PC-9 (cell line): ENCODE measurements at places on chromosomes 2 and 18.
A peak's percentile ranks its signal among the peaks of the same experiment; 100 is the strongest.

DNA sequence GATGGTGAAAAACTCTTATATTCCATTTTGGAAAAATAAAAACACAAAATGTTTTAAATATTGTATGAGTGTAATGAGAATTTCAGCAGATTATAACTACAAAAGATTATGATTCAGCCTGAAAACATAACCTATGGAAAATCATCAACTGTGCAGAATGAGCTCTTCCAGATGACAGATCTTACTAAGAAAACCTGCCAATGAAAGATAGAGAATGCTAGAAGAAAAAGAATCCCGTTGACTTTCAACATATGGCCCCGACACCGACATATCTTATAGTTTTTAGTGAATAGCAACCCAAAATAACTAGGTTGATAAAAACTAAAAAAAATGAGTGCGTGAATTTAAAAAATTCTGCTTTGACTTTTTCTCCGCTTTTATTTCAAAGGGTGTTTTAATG, 178.0 kb downstream of the BABAM2 start:
- no peak for DNase-seq

DNA sequence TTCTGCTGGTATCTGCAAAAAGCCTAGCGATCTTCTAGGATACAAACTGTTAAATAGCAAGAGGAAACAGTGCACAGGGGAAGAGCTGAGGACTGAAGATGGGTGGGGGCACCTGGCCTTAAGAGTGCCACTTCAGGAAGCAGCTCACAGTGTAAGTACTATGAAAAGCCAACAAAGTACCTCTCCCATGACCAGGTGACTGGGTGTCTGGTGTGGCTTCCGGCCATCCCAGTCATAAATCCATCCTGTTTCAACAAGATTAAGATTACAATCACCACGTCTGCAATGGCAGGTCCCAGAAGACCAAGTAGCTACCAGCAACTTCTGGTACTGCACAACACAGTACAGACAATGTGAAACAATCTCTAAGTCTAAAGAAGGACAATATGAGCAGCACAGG, 15.9 kb downstream of the ERFE start:
- no peak for DNase-seq

DNA sequence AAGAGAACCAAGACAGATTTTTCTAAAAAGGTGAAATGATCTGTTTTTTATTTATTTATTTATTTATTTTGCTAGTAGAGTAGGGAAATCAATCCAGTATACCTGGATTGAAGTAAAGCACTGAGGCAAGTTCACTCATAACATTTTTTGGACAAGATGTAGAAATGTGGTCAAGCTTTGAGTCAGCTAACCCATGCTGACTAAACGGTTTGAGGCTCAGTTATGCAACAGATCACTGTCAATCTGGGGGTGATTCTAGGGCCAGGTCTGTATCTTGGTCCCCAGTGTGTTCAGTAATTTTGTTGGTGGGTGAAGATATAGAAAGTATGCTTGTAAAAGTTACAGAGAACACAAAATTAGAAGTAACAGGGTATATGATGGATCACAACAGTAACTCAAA, 60.2 kb downstream of the RMDN2 start:
- peak; percentile 55 for DNase-seq

- peak; percentile 27 for DNase-seq
Observed at GRCh38 chr2:78979380-78980151, 45.9 kb upstream of the REG3G start.

- DNase-seq, result no peak
Observed at GRCh38 chr18:73563345-73563744, 584.3 kb downstream of the FBXO15 start.

GRCh38 chr2:148877403-148877740, 2.3 kb downstream of the KIF5C start:
- no peak for DNase-seq

- no peak for DNase-seq
Observed at GRCh38 chr2:232593982-232594381, 39.4 kb upstream of the EFHD1 start.

DNA sequence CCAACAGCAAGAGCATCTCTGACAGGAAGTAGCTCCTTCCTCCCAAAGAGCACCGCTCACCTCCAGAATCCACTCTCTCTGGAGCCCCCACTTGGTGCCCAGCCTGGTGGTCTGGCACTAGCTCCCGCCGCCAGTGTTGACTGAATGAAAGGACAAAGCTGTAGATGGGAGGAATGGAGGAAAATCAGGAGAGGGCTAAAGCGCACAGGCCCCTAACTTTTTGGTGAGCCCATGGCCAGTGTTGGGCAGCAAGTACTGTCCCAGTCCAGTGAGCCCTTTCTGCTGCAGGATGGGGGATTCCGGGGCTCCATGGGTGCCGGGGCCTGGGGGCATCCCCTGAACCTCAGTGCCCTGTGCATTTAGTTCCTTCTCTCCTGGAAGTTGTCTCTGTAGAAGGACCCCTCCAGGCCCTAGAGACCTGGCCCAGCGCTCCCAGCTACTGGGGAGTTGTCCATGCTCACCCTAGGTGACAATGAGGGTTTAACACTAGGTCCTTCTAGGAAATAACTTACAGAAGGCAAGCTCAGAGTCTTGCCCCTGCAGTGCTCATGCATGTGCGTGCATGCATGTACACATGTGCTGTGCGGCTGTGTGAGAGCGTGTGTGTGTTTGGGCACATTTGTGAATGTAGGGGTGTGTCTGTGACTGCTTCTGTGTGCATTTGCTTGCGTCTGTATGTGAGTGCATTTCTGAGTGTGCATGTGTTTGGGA, 33.6 kb downstream of the GLI2 start:
- DNase-seq, result no peak

DNA sequence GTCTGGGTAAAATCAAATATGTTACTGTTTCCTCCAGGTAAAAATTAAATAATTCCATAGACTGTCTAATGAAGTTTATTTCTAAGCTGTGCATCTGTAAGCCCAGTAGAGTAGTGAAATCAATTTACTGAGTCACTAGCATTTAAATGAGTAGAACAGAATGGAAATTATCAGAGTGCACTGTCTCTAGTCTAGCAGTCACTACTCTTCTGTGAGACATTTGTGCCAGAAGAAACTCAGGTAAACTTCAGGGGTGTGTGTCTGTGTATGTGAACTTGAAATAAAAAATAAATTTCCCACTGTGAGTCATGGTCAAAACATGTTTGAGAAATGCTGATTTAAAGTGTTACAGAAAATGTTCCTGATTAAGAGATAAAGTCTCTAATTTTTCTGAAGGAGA, 146.4 kb downstream of the RIF1 start:
- DNase-seq, result no peak

GRCh38 chr2:11388262-11389051, 44.0 kb upstream of the ROCK2 start:
- no peak for DNase-seq

- DNase-seq, result no peak
Observed at GRCh38 chr2:229071292-229071976, 199.7 kb downstream of the PID1 start.

DNA sequence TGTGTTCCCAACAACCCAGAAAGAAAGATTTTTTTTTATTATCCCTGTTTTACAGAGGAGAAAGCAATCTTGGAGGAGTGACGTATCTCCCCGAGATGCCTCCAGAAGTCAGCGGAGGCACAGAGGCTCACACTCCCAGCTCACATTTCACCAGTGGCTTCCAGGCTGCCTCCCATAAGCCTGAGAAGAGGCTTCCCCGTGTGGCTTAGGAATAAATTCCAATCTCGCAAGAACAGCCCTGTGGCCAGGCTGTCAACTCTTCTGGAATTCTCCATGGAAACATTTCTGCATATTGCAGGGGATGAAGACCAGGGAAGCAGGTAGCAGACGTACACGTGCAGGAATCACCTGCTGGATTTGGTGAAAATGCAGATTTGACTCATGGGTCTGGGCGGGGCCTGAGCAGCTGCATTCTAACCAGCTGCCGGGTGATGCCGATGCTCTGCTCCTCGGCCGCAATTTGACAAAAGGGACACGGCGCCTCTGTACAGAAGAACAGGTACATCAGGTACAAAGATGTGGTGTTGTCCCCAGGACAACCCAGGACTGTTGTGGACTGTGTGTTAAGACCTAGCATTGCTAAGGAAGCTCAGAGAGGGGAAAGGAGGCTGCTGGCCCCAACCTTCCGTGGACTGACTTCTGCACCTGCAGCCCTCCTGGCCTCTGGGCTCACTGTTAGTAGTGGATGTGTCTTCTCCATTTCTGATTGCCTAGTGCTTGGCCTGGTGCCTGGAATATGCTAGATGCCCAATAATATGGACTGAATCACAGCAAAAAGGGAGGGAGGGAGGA, 114.2 kb upstream of the ID2 start:
- DNase-seq, result no peak

- DNase-seq, result no peak
Observed at GRCh38 chr2:201978986-201979385, 54.7 kb upstream of the FZD7 start.

GRCh38 chr18:9731380-9731779, 23.3 kb downstream of the RAB31 start:
- DNase-seq, result no peak

- DNase-seq, result no peak
Observed at GRCh38 chr2:128368437-128369107, 49.9 kb upstream of the HS6ST1 start.

GRCh38 chr18:70553245-70553935, 264.5 kb downstream of the SOCS6 start:
- no peak for DNase-seq

DNA sequence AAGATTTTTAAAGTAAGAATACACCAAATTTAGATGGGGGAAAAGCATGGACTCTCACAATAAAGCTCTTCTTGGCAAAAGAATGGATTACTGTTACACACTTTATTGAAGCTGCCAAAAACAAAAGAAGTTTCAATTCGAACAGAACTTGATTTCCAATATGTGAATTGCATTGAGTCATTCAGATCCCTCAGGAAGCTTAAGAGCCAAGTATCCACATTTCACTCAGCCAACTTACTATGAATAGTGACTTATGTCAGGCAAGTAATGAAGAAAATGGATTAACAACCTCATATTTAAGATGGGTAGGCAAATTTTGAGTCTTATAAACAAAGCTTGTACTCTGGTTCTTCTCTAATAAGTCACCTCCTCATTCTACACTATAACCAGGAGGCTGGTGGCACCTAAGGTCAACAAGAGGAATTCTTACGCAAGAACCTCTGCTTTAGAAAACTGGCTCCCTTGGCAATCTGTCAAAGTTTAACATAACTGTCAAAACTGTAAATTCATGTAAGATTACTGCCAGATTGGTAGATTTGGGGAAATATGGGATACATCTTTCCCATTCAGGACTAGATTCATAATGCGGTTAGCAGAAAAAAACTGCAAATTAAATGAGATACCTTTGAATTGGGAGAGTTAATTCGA, 6.0 kb downstream of the HADHA start:
- no peak for DNase-seq

DNA sequence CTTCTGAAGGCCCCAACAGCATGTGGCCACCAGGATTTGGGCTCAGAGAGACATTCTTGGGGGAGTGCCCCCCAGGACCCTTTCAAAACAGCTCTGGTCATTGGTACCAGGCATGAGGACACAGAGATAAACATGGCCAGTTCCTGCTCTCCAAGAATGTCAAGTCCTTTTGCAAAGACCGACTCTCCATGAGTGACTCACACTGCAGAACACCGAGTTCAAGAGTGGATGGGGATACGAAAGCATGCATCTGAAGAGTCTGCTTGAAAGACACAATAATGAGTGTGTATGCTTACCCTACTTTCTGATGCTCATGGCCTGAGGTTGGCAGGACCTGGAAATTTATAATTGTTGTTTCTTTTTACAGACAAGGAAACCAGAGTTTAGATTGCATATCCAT, 450.6 kb downstream of the TSN start:
- no peak for DNase-seq

DNA sequence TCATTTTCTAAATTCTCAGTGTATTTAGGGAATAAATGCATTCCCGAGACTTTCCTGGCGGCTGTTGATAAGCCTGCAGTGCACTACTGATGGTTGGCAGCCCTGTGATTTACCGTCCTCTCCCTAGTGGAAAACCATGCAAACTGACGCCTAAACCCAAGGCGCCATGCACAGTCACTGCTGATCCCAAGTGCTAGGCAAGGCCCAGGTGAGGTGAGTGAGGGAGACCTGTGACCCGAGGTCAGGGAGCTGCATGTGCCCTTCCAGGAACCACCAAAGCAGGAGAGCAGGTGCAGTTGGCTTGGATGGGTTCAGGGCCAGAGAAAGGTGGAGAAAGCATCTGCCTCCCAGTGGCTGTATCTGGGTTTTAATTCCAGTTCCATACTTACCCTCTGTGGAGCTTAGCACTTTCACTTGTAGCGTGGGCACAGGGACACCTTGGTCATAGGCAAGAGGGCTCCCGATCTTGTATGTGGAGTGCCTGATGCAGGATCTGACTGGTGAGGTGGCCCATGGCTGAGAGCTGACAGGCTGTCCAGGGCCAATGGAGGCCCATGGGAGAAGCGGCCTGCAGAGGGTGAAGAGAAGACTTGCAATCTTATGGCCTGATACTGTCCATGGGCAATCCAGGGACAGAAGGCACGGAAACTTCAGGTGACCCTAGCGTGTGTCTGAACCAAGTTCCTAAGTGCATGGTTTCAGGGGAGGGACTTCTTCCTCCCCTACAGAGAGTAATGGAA, 131.3 kb downstream of the SH3RF3 start:
- DNase-seq, result no peak

DNA sequence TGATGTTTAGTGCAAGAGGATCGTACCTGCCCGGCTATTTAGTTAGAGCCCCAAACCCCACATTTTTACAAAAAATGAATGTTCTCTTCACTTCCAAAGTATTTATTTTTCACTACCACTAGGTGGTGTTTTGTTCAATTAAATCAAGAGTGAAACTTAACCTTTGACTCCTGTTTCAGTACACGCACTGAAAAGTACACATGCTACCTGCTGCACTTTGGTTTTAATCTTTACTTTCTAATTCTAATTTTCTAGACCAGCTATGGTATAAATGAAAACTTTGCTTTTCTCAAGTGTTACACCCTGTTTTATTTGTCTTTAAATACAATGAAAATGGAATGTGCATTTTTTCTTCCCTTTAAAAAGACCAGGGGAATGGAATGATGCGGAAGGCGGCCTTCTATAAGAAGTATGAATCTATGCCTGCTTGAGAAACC, 31.4 kb upstream of the CHN1 start:
- no peak for DNase-seq

DNA sequence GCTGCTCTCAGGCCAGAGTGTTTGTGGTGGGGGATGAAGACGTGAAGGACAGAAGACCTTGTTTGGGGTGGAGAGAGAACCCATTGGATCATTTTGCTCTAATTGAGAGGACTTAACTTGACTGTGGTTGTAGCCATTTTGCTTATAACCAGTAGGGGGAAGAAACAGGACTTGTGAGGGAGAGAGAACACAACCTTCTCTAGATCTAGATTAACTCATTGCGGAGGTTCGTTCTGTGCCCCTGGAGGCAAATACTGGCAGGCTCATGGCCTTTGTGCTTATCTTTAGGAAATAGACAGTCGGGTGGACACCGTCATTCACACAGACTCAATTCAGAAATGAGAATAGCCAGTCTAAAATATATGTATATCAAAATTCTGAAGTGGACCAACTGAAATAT, 147.0 kb upstream of the LHCGR start:
- no peak for DNase-seq
